ENCODE measurements at places on chromosomes 4 and X.

DNA sequence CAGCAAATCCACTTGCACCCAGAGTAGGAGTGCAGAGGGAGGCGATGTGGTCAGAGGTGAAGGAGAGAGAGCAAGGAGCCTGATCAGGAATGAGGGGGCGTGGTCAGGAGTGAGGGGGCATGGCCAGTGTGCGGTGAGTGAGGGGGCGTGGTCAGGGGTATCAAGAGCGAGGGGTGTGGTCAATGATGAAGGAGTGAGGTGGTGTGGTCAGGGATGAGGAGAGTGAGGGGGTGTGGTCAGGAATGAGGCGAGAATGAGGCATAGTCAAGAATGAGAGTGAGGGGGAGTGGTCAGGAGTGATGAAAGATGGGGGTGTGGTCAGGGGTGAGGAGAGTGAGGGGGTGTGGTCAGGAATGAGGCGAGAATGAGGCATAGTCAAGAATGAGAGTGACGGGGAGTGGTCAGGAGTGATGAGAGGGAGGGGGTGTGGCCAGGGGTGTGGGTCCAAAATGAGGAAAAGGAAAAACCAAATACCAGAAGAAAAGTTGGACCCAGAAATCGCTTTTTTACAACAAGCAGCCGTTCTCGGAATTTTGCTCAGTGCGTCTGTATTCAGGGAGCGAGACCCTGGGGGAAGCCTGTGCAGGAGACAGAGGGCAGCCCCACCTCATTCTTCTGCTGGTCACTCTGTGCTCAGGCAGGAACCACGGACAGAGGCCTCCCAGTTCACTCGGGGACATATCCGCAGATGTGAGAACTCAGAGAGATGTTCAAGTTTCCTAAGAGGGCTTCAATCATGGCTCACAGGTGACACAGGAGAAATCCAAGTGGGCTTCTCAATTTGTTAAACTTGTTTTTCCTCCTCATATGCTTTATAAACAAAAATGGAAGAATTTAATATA lies 47.5 kb downstream of the MAGEA1 start:
- no peak for DNase-seq

DNA sequence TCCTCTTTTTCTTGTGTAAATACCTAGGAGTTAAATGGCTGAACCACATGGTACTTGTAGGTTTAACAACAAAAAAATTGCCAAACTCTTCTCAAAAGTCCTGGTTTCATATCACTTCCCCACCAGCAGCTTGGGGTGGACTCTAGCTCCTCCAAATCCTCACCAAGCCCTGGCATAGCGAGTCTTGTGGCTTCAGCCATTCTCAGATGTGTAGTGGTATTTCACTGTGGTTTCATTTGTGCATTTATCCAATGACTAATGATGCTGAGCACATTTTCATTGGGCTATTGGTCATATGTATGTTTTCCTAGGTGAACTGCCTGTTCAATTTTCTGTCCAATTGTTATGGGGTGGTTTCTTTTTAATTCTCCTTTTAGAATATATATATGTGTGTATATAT lies 249.3 kb downstream of the NLGN4X start:
- DNase-seq, result no peak

DNA sequence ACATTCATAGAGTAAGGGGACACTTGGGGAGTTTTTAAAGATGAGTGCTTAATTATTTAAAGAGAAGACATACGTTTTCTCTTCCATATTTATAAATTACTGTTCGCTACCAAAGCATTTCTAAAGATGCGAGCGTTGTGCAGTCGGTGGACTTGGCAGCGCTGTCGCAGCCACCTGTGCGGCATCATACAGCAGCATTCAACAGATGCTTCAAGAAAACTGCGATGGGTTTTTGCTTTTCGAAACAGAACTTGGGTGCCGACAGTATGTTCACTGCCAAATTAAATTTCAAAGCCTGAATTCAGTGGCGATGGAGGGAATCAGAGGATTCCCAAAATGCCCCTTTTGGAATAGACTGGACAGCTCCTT lies 1.6 kb upstream of the HTR2C start:
- DNase-seq, result no peak

- DNase-seq, result no peak
These were observed 32.2 kb upstream of the GATB start for GRCh38 chr4:151792995-151793394.

- no peak for DNase-seq
These were observed 715.2 kb upstream of the AADAT start for GRCh38 chr4:170804930-170805329.

- DNase-seq, result no peak
These were observed 550.9 kb downstream of the GLUD2 start for GRCh38 chrX:121598356-121598755.

Data from glomerular endothelial cell (primary cell).